ENCODE measurements at places on chromosomes 13 and 19. TPM values are rescaled to one million over a fixed set of nuclear protein-coding genes. Genes with fewer than 3 reads are reported as not detected.

Gene TLE2
- 27.7 TPM for total RNA-seq

Gene NKPD1
- total RNA-seq, result not detected

Gene LILRA1
- total RNA-seq, result 2.5 TPM

Gene PLIN4
- total RNA-seq, result 549 TPM

Gene ZNF222
- 2.2 TPM for total RNA-seq

Gene EDDM13
- total RNA-seq, result not detected

Gene BRD4
- total RNA-seq, result 22.6 TPM

DNA sequence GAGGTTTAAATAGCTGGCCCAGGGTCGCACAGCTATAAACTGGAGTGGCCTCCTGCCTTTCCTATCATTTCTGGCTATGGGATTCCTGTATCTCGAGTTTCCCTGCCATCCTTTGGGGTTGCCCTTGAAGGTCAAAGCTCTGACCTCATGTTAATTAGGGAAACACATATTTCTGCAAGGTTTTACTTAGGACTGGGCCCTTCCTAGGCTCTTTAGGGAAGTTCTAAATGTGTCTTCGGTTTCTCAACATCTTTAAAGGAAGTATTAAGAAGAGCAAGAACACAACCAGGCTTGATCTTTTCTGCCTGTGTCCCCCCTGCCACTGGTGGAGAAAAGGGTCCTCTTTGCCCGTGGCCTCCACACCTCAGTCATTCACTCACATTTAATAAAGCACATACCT is 10.8 kb downstream of the LCP1 start:
- DNase-seq, result no peak

GRCh38 chr13:33174931-33175330 is 110.6 kb downstream of the STARD13 start:
- no peak for DNase-seq

GRCh38 chr13:72144636-72145035 is 277.6 kb upstream of the DACH1 start:
- DNase-seq, result no peak

DNA sequence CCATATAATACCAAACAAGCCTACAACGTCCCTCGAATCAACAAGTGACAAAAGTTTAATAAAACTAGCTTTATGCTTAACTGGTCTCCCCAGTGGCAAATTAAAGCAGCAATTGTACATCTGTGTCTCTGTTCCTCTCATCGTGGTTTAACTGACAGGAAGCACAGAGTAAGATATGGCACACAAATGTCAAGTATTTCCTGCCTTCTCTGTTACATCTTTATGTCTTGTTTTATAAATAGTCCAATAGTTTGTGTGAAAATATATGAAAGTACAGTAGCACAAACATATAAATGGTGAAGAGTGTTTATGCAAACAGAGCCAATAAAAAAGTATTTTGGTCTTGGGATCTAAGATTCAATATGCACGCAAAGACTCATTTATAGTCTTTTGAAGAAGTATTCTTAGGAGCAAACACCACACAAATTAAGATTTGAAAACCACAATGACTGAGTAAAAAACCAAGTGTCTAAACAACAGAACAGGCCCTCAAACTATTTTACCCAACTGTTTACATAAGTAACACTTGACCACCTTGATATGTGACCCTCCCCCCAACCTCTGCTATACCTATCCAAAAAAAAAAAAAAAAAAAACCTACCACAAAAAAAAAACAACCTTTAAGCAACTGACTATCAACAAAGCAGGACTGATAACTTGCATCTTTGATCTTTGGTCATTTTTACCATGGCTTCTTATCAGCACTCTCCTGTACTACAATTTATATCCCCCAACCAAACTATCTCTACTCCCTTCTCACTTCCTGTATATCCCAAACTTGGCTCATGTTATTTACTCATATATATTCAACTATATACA is 14.0 kb downstream of the ELF1 start:
- no peak for DNase-seq

DNA sequence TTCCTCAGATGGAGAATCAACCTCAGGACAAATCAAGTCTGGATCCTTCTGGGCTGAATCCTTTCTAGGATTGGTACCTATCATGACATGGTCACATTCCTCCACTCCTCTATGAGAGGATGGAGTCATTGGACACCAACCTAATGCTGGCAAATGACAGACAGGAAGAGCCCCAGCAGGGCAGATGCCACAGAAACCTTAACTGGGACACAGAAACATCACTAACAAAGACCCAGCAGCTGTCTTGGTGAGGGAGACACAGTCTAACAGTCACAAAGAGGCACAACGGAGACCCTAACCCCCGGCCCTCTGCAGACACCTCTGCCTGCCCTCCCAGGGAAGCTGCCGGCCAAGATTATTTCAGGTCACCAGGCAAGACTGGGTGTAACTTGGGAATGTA is 2.1 kb downstream of the ANKRD27 start:
- DNase-seq, result no peak

DNA sequence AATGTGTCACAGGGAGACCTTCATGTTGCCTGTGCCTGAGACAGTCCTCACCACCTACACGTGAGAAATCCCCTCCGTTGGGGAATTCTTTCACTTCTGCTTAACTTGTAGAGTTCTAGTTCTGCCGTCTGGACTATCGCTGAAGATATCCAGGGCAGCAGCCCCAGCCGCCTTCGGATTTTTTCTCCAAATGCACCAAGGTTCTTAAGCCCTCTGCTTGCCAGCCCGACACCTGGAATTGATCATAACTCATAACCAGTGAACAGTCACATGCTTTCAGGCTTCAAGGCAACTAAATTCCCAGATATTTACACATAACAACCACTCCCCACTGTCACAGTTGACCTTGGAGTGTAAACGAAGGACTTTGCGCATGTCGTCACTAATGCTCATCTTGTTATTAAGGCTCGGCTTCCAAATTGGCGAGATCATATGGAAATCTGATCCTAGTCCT is 114.4 kb downstream of the RAB20 start:
- DNase-seq, result no peak

- DNase-seq, result no peak
These were observed 213.1 kb downstream of the DCLK1 start for GRCh38 chr13:35917942-35918645.

DNA sequence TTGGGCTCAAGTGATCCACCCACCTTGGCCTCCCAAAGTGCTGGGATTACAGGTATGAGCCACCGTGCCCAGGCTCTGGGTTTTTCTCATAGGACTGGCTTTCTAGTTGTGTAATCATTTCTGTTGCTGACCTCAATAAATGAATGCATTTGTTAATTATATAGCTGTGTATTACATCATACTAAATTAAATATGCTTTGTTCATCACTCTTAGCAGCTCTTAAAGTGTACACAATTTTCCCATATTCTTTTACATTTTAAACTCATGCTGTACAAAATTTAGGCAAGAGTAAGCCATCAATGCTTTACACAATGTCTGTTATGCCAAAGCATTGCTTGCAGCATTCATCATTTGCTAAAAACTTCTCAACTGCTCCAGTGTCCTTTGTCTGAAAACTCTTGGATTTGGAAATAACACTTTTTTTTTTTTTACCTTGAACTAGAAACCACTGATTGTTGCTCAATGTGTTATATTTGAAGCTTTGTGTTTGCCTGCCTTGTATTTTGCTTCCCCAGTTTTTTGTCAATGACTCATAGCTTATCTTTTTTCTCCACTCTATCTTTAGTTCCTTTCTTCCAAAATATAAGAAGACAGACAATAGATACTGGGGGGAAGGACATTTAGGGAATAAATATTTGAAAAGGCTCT is 31.4 kb downstream of the CCDC122 start:
- no peak for DNase-seq

DNA sequence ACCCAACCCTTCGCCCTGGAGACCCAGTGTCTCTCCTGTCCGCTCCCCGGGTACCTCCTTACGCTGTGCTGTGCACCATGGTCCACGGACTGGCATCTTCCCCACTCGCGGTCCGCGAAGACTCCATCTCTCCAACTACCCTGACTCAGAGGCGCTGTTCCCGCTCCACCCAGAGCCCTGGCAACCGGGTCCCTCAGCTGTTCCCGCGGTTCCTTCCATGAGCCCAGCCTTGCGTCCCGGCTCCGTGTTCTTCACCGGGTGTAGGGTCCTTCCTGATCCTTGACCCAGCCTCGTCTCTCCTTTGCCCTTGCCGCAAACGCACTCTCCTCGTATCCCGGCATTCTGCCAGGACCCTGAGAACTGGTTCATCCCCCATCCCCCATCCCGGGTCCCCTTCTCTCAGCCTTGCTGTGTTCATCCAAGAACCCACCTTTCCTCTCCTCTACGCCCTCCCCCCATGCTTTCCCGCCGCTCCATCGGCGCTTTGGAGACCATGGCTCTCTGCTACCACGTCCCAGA is 664 bp downstream of the ICAM5 start:
- DNase-seq, result no peak

GRCh38 chr19:18085702-18086457 is 854 bp downstream of the IL12RB1 start:
- no peak for DNase-seq

- no peak for DNase-seq
These were observed 15.0 kb downstream of the GNA15 start for GRCh38 chr19:3150739-3151329.

DNA sequence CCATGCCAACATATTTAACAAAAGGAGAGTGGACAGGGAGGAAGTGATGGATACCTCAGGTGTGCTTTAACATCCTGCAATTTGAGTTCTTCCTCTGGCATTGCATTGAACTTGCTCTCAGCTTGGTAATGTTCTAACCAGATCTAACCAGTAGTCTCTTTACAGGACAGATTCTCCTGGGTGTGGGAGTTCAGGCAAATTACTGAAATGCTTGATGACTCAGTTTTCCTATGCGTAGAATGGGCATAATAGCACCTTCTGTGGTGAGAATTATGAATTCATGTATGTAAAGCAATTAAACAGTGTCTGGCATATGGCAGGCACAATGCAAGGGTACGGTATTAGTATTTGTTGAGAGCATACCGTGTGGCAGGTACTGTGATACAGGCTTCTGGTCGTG is 3.6 kb downstream of the AKAP11 start:
- DNase-seq, result no peak

- DNase-seq, result no peak
These were observed at the start of gene SERTM1 for GRCh38 chr13:36673838-36674326. Gene SERTM1, plus strand, starts transcription at chr13:36674020. Its CDS starts 21,059 bp downstream, at chr13:36695079.

DNA sequence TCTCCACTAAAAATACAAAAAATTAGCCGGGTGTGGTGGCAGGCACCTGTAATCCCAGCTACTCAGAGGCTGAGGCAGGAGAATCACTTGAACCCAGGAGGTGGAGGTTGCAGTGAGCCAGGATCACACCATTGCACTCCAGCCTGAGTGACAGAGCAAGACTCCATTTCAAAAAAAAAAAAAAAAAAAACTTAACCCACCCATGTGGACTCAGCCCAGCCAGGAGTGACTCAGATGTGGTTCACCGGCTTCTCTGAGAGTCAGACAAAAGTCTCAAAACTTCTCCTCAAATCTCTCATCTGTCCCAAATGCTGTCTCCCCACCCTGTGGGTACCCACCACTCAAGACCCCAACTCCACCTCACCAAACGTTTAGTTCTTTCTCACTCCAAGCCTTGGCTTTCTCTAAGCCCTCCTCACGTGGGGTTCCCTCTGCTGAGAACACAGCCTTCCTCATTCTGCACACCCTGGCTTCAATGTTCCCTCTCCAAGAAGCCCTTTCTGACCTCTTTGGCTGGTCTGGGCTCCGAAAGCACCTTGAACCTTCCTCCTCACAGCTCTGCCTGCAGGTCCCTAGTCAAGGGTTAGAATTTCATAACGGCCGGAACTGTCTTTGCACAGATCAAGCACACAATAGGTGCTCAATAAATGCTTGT is 11.1 kb upstream of the RAB3A start:
- DNase-seq, result no peak

DNA sequence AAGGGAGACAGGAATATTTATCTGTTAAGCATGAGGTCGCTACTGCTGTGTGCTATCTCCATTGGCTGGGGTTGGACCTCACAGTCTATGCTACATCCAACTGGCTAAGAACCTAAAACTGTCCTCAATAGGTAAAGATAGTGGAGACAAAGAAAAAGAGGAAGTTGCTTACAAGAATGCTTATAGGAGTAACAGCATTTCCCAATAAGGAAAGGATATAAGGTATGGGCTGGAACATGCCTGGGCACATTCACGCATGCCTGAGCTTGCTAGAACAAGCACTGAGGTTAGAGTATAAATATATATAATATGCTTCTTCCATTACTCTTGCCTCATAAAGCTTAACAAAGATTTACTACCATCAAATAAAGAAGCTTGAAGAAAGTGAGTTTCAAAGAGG is 47.9 kb upstream of the CEACAM21 start:
- no peak for DNase-seq

DNA sequence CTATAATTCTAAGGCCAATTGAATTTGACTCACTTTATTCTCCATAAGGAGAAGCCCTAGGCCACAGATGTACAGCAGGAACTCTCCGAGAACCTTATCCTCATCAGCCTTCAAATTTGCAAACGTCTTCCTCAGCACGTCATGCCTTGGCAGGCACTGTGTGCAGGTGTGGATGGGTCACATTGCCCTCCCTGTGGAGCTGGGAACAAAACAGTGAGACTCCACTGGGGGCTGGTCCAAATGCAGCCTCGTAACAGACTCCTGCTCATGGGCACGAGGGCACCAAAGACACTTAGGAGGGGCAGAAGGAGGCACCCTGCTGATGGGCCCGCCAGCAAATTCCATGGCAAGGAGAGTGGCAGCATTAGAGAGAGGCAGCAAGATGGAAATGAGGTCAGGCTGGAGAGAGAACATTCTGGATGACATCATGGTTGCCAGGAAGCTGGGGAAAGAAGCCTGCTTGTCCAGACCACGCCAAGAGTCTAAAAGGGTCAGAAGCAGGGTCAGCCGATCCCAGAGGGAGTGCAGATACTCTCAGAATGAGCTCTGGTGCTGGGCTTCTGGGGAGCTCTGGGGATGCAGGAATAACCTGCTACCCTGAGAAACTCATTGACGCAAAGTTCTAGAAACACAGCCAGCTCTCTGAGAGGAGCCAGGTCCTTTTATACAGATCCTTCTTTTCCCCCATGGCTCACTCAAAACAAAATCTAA is 242.2 kb downstream of the B3GLCT start:
- DNase-seq, result no peak

DNA sequence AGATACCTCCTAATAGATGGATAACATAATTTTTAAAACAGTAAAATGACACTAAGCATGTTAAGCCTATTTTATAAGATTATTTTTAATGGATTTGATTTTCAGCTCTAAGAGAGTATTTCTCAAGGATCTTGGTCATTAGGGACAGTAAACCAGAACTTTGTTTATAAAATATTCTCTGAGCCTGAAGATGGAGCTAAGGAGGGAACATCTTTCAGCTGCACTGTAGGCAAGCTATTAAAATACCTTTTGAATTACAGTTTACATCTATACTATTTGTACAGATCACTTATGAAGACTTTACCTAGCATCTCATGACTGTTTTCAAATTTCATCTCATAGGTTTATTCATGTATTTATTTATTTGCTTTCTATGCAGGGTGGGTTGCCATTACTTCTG is 345.3 kb downstream of the MYO16 start:
- no peak for DNase-seq

- DNase-seq, result no peak
These were observed 42.4 kb upstream of the WDFY2 start for GRCh38 chr13:51541809-51542258.

Data from omental fat pad (tissue), 4 donors.